T-cell (primary cell): ENCODE measurements at places on chromosomes 7 and 10.

DNA sequence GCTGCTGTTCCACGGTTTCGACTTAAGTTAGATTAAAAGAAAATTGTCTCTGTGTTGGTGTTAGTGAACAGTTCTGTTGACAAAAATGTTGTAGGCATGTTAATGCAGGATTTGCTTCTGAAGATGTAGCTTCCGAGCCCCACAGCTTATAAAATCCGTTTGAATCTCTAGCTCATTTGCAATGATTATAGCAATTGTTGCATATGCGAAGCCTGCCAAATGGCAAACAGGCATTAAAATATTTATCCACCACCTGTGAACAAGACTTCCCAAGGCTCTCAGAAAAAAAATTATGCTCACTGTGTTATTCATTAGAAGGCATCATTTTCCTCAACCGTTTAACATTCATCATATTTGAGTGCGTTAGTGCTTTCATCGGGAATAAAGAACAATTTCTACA, 14.3 kb downstream of the CFAP58 start:
- H3K36me3 ChIP-seq, result no peaks in the 10 kb centered on the region
- H3K27me3 ChIP-seq, result peaks cover 8% of the 10 kb centered on the region
- no peaks in the 10 kb centered on the region for H3K4me1 ChIP-seq

DNA sequence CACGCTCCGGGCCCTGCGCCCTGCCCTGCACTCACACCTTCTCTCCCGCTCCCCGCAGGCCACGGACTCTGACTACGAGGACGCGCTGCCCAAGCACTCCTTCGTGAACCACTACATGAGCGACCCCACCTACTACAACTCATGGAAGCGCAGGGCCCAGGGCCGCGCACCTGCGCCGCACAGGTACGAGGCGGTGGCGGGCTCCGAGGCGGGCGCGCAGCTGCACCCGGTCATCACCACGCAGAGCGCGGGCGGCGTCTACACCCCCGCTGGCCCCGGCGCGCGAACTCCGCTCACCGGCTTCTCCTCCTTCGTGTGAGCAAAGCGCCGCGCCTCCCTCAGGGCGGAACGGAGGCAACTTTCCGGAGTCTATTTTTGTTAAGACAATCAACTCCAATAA, 417.0 kb upstream of the FOXK1 start:
- H3K4me3 ChIP-seq, result no peak overlapping the region
- no peaks in the 10 kb centered on the region for H3K36me3 ChIP-seq
- H3K27ac ChIP-seq, result no peak overlapping the region
- DNase-seq, result no peak
- H3K27me3 ChIP-seq, result peaks cover 22% of the 10 kb centered on the region
- no peaks in the 10 kb centered on the region for H3K4me1 ChIP-seq

GRCh38 chr7:122343601-122344302, 39.2 kb upstream of the FEZF1 start:
- no peak overlapping the region for H3K4me3 ChIP-seq
- no peak for DNase-seq
- no peaks in the 10 kb centered on the region for H3K36me3 ChIP-seq
- no peaks in the 10 kb centered on the region for H3K4me1 ChIP-seq
- H3K27ac ChIP-seq, result no peak overlapping the region

GRCh38 chr7:30992414-30992813, 28.7 kb downstream of the GHRHR start:
- H3K27me3 ChIP-seq, result peaks cover 15% of the 10 kb centered on the region
- no peak overlapping the region for H3K4me3 ChIP-seq
- H3K4me1 ChIP-seq, result peaks cover 6% of the 10 kb centered on the region
- H3K36me3 ChIP-seq, result no peaks in the 10 kb centered on the region
- DNase-seq, result no peak
- H3K27ac ChIP-seq, result no peak overlapping the region

DNA sequence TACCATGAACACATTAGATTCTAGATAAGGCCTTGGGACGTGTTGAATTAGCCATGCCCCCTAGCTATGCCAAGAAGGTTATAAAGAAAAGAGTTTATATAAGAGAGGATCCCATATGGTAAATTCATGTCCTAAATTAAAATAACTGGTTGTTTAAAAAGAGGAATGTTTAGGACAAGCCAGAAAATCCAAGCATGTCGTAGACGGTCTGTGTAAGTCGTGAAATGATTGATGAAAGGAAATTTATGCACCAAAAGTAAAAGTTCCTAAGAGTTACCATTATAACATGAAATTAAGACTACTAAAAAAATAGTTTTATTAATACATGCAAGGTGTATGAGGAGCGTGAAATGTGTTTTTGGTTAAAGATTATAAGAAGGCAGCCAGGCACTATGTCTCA, 624.9 kb downstream of the ARL4A start:
- H3K36me3 ChIP-seq, result no peaks in the 10 kb centered on the region
- no peak overlapping the region for H3K27ac ChIP-seq
- H3K4me3 ChIP-seq, result no peak overlapping the region
- no peaks in the 10 kb centered on the region for H3K4me1 ChIP-seq
